Mesangial cell (primary cell): ENCODE measurements at places on chromosomes 13 and 19. TPM values are rescaled to one million over a fixed set of nuclear protein-coding genes. Genes with fewer than 3 reads are reported as not detected.

Gene CEACAM8
- not detected in 2 replicates for total RNA-seq

Gene RASIP1
- 3.8 and 4.7 TPM in 2 replicates for total RNA-seq

Gene CEACAM21
- not detected in 2 replicates for total RNA-seq

Gene SLC10A2
- total RNA-seq = not detected in 2 replicates

Gene GNG8
- not detected in 2 replicates for total RNA-seq

Gene SLC25A30
- total RNA-seq = 12.7 and 15.7 TPM in 2 replicates

Gene ZNF471
- total RNA-seq = 0.49 and 1.9 TPM in 2 replicates

Gene PLD3
- 235 and 546 TPM in 2 replicates for total RNA-seq

Gene MCF2L
- 2.0 and 24.0 TPM in 2 replicates for total RNA-seq

Gene ZNF555
- 3.1 and 5.3 TPM in 2 replicates for total RNA-seq

Gene LENG8
- 37.6 and 56.8 TPM in 2 replicates for total RNA-seq

Gene SULT2A1
- not detected in 2 replicates for total RNA-seq

Gene SIAH3
- 0.16 and 0.38 TPM in 2 replicates for total RNA-seq

Gene CLDN10
- 4.9 and 9.0 TPM in 2 replicates for total RNA-seq

Gene C19orf47
- total RNA-seq = 11.2 and 19.2 TPM in 2 replicates

Gene RNF17
- total RNA-seq = 0.13 and 0.49 TPM in 2 replicates

Gene PRR20E
- total RNA-seq = not detected in 2 replicates

Gene PCDH8
- total RNA-seq = not detected in 2 replicates

Gene NALCN
- 1.3 and 5.3 TPM in 2 replicates for total RNA-seq

Gene MEIS3
- 6.0 and 12.4 TPM in 2 replicates for total RNA-seq

Gene ZNF83
- total RNA-seq = 17.5 and 23.5 TPM in 2 replicates

Gene CBARP
- 5.1 and 6.1 TPM in 2 replicates for total RNA-seq

Gene OLFM2
- 0.65 and 1.5 TPM in 2 replicates for total RNA-seq

Gene CCDC194
- 0.13 TPM in 1 of 2 replicates, not detected in the other for total RNA-seq

Gene PALM3
- total RNA-seq = under 0.01 and 0.13 TPM in 2 replicates

Gene NAPSA
- total RNA-seq = 0.65 and 0.76 TPM in 2 replicates
